ENCODE measurements at places on chromosomes 1 and 21.

GRCh38 chr1:190940951-190941350, 463.3 kb upstream of the BRINP3 start:
- no peak for DNase-seq

GRCh38 chr1:80417671-80418070, 1383.1 kb upstream of the ADGRL2 start:
- no peak for DNase-seq

GRCh38 chr1:58784758-58785441, 1.1 kb upstream of the JUN start:
- DNase-seq, result peak; percentile 88

- no peak for DNase-seq
Observed at GRCh38 chr1:52751589-52752483, 25.6 kb downstream of the ZYG11B start.

DNA sequence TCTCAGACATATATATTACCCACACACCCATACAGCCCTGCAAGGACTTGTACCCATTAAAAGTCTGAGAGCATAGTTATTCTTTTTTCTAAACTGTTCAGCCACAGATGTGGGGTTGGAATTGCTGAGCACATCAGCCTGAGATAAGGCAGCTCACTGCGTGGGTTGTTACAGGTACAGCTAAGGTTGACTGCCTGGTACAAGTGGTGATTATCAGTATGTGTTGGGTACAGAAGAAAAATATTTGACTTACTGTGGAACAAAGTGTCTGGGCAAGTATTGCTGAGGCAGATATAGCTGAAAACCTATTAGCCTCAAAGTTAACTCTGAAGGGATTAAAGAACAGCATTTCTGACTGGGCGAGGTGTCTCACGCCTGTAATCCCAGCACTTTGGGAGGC, 5.0 kb downstream of the STX12 start:
- no peak for DNase-seq
